ENCODE measurements at places on chromosomes 4 and X.

DNA sequence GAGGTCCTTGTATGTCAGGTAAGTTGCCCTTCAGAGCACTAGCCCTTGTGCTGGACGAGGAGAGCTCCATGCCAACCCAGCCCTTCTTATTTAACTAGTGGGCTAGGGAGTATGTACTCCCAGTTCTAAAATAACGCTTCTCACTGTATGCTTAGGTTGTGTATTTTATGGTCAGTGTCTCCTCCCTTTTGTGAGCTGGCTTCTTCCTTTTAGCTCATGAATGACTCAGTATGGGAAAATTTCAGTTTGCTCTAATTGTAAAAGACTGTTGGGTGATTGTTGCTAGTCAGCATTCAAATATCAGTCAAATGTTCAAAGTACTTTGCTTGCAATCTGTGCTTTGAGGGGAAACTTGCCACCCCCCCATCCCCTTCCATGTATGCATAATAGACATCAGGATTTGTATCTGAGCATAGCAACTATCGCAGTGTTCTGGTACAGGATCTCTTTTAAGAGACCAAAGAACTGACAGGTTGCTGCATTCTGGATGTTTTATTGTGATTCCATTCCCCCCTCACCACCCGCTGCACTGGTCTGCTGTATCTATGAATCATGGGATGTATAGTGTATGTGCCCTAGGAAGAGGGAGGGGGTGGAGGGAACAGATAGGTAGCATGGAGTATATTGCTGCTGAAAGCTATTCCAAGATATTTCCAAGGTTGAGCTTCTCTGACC lies 34.7 kb downstream of the DLG3 start:
- no peak for DNase-seq

DNA sequence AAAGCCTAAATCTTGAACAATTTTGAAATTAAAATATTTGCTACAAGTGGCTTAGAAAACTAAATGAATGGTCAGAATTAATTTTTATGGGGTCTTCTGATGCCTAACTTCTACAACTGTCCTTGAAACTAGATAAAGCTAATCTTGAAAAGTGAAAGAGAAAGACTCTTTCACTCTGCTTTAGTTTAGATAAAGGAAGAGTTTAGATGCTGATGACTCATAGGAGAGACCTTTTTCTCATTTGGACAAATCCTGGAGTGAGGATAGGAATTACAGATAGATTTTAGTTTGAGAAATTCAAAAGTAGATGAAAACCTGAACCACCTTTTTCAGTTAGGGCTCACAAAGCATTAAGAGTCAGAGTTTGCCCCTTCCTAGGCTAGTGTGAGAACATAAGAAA lies 342.3 kb upstream of the GRID2 start:
- DNase-seq, result no peak

DNA sequence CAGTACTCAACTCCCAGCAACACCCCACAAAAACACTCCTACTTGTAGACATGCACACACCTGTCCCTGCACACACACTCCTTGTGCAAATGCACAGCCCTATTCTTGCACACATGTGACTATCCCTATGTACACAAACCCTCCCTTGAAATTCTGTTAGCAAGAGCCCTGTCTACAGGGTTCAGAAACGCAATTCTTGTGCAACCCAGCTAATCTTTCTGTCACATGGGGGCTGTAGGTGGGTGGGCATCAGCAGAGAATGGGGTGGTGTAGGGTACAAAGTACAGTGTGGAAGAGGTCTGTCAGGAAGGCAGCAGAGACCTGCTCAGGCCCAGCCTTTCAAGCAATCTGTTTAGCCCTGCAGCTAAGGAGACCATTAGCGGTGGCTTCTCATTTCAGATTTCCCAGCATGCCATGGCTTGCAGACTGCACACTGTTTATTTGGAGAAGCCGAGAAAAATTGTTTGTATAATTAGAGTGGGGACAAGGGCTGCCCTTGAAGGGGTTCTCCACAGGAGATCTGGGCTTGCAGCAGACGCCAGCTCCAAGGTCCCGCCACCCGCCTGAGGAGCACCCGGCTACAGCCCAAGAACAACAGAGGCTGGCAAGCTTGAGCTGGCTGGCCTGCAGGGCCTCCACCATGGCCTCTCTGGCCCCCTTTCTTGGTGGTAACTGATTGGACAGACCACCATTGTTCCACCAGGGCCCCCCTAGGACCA lies 144.0 kb upstream of the PJA1 start:
- DNase-seq, result no peak

DNA sequence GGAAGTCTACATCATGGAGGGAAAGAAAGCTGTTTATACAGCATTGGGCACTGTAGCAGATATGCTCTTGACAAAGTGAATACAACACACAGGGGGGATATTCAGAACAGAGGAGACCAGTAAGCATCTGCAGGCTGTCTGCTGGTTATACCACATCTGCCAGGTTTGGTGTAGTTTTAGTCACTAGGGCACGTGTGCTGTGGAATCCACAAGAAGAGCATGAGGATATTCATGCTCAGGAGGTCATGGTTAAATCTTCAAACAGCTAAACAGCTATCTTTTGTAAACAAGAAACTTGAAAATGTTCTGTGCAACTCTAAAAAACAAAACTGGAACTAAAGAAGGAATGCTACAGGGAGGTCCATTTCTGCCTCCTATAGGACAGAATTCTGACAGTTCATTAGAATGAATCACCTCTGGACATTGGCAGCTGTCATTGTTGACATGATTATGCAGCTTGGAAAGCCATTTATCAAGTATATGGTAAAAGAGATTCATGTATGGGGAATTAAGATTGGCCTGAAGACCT lies 175.8 kb downstream of the RCHY1 start:
- no peak for DNase-seq

- DNase-seq, result no peak
These were observed 100.3 kb upstream of the RPL34 start for GRCh38 chr4:108519911-108520601.

GRCh38 chrX:86121916-86122315 lies 26.3 kb upstream of the DACH2 start:
- DNase-seq, result no peak

- peak; percentile 31 for DNase-seq
These were observed 11.3 kb upstream of the CHRNA9 start for GRCh38 chr4:40323866-40324265.

DNA sequence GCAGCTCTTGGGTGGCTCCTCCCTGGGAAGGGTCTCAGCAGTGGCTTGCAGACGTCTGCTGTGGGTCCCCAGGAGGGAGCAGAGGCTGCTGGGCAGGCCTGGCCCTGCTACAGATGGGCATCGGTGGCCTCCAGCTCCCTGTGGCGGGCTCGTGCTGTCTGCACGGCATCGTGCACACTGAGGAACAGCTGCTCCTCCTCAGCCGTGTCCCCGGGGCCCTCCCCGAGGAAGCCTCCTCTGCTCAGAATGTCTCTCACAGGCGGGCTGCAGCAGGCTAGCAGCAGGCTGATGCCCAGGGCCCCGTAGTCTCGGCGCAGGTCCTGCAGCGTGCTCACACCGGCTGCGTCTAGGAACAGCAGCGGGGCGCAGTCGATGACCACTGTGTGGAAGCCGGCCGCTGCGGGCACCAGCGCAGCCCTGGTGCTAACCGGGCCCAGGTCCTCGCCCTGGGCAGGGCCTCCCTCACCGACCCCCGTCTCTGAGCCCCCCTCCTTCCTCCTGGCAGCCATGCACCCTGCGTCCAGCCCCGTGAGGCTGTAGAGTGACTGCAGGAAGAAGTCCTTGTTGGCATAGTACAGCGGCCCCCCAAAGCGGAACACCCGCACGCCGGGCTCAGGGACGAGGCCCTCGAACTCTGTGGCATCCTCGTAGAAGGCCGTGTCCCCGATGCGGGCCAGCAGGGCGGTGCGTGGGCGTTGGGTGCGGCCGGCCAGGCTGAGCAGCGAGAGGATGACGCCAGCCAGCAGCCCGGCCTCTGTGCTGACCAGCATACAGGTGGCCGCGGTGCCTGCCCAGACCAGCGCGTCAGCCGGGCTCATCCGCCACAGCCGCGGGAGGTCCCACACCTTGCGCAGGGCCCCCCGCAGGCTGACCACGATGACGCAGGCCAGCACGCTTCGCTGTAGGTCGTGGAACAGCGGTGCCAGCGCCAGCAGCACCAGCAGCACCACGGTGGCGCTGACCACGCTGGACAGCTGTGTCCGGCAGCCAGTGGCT lies 2.2 kb downstream of the IDUA start:
- no peak for DNase-seq

- DNase-seq, result no peak
These were observed 195.9 kb downstream of the SCFD2 start for GRCh38 chr4:53169695-53170617.

- no peak for DNase-seq
These were observed 91.3 kb downstream of the MOSPD2 start for GRCh38 chrX:14964500-14964899.

DNA sequence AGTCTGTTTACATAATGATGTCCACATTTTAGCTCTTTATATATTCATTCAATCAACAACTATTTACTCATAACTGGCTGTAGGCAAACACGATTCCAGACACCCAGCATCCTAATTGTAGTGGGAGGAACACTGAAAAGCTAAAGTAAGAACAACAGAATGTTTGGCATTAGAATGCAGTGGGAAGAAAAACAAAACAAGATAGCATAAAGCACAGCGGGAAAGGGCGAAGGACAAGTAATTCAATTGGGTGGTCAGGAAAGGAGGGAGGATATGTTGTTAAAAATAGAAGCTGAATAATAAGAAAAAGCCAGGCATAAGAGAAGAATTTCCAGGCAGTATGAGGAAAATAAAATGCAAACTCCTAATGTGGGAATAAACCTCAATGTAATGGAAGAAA lies 189.5 kb upstream of the FAT4 start:
- no peak for DNase-seq

- DNase-seq, result no peak
These were observed 187.4 kb upstream of the RPS6KA3 start for GRCh38 chrX:20454117-20454516.

DNA sequence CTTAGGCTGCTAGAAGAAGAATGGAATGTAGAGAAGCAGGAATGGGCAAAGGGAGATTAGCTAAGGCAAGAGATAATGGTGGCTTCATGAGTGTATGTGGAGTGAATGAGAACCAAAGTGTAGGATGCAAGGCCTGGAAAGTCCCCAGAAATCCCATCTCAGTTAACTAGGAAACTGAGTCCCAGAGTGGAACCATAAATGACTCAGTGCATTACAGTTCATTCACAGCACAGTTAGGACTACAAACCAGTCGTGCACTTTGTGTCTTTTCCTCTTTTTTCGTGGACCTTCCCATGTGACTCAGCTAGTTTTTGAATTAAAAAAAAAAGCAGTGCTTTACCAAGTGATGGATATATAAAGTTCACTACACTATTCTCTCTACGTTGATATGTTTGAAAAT lies 27.7 kb upstream of the REST start:
- DNase-seq, result no peak

GRCh38 chrX:53071064-53071463 lies 11.1 kb upstream of the TSPYL2 start:
- no peak for DNase-seq
